ENCODE measurements at places on chromosomes 1 and 21.
A peak's percentile ranks its signal among the peaks of the same experiment; 100 is the strongest.

GRCh38 chr1:167964646-167965045, 27.8 kb upstream of the MPC2 start:
- no peak for DNase-seq

- peak; percentile 63 for DNase-seq
Observed at GRCh38 chr1:108692724-108693655, 880 bp downstream of the PRPF38B start.

GRCh38 chr1:150268705-150269403, at the start of gene APH1A:
Gene APH1A, minus strand, starts transcription at chr1:150269016. Its CDS starts 206 bp downstream, at chr1:150268810.
- DNase-seq = peak; percentile 88

DNA sequence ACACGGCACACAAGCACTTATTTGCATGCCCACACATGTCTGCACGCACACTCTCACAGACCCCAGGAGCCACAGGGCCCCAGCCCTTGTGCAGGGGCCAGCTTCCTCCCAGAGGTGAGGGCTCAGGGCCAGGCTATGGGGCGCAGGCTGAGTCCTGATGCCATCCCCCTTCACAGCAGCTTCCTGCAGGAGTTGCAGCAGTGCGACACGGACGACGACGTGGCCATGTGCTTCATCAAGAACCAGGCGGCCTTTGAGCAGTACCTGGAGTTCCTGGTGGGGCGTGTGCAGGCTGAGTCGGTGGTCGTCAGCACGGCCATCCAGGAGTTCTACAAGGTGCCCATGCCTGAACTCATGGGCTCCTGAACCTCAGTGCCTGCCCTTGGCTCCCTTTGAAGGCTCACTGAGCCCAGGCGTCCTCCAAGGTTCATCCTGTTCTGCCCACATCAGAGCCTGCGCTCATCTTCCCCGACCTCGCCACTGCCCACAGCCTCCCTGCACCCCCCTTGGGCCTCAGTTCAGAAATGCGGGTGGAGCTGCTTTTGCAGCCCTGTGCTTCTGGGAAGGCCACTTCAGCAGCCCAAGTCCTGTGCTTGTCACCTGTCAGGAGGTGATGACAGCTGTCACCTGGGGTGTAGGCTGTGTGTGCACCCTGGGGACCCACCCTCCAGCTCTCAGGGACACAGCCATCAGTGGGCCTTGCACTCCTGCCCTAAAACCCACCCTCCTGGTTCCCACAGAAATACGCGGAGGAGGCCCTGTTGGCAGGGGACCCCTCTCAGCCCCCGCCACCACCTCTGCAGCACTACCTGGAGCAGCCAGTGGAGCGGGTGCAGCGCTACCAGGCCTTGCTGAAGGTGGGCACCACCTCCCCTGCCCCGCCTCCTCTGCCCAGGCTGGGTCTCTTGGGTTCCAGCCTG, 66.6 kb downstream of the TRIM11 start:
- DNase-seq = no peak

DNA sequence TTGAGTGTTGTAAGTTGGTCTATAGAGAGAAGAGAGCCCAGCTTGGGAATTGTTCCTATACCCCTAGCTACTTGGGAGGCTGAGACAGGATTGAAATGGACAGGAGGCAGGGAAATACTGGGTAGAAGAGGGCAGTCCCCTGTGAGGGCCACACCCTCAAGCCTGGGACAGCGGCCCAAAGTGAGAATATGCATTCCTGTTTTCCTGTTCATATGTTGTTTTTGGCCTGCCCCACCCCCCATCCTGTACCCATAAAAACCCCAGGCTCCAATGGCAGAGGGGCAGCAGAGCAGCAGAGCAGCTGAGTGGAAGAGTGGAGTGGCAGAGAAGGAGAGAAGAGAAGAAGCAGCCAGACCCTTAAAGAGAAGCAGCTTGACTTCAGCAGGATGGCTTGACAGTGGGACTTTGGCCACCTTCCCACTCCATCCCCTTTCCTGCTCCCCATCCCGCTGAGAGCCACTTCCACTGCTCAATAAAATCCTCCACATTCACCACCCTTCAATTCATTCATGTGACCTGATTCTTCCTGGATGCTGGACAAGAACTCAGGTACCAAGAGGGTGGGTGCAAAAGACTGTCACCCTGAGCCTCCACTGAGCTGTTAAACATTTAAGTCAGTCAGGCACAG, 70.6 kb upstream of the PUM1 start:
- no peak for DNase-seq

DNA sequence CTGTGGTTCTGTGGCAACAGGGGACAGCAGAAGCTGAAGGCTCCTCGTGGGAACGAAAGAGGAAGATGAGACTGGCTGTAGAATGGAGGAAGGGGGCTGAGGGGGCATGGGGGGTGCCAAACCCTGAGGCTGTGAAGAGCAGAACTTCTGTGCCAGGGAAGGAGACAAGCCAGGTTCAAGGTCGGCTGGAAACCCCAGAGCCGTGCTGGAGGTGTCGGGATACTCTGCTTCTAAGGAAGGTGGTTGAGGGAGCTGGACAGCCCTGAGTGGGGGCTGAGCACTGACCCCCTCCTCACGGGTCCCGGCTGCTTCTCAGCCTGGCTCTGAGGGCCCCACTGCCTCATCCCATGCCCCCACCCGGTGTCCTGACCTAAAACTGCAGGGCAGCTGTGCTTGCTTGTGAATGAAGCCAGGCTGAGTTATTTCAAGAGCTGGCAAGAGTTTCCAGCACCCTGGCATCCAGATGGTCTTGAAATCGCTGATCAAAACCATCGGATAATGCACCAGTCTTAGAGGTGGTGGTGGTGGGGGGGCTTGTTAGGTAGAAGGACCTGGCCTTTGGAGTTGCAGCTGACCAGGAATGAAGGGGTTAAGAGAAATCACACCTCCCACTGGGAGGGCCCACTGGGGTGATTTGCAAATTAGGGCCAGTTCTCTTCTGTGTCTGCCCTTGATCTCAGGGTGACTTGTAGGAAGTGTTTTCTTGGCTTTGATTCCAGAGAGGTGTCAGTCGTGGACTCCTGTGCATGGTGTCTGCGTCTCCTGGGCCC, 218.9 kb upstream of the C1orf174 start:
- DNase-seq = no peak

DNA sequence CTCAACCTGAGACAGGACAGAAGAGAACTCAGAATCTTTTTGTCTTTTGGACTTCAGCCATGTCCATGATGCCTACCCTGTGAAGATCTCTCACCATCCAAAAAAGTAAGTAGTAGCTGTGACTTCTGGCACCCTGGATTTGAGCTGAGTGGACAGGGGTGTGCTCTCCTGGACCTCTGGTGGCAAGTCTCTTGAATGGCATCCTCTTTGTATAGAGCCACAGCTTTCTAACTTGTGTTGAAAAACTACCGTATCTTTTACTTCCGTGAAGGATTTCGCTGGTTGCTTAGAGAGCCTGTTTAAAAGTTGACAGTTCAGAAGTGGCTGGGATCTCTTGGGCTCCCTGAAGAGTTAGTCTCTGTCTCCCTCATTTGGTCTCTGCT, 1.8 kb downstream of the MFN2 start:
- no peak for DNase-seq

- DNase-seq = no peak
Observed at GRCh38 chr1:197103300-197103699, 36.2 kb upstream of the F13B start.

DNA sequence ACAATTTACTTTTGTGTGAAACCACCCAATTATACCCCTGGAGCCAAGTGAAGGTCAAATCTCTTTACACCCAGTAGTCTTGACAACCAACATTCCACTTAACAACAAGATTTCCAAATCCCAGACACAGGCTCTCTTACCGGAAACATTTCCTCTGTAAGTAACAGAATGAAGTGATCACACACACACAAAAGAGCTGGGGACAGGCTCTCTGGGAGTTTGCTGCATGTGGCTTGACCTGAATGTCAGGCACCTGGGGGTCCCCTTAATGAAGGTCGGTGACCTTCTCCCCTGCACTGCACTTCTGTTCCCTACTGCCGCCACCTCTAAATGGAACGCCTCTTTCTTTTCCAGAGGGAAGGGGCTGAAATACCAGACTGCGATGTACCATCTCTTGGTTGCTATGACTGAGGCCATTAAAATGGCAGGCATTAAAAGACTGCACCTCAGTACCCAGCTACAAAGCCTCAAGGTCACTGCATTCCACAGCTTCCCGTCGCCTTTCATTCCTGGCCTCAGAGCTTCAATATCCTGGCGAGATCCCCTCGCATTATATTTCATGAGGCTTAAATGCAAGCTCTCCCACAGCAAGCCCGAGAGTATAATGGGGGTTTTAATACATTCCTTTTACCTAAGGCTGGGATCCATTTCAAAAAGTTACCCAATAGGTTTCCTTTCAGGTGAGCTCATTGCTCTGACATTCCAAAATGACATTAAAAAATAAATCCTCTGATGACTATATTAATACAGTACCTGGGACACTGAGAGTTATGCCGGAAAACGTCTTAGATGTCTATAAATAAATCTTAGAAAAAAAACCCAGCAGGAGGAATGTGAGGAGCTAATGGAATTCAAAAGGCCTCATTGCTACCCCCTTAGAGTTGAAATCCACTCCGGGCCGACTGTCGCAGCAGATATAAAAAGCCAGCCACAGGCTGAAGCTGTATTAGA, 90.9 kb upstream of the DIRAS3 start:
- no peak for DNase-seq

- DNase-seq = no peak
Observed at GRCh38 chr1:153649863-153650235, 8.7 kb upstream of the SNAPIN start.

GRCh38 chr1:37294529-37294928, 179.9 kb upstream of the ZC3H12A start:
- DNase-seq = no peak

DNA sequence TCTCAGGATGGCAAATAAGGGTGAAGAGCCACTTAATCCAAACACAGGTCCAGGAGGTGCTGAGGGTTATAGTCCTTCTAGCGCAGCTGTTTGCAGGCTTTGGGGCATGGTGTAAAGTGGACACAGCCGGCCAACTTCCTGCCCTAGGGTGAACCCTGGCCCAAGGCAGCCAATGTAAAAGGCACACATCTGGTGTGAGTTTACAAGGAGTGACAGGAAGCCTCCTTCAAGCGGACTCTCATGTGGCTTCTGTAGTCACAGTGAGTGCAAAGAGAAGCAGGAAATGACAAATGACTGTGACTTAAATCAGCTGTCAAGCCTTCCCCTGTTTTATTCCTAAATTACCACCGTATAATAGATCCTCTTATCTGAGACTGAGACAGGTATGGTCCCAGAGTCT, 213.0 kb downstream of the CRB1 start:
- DNase-seq = no peak

DNA sequence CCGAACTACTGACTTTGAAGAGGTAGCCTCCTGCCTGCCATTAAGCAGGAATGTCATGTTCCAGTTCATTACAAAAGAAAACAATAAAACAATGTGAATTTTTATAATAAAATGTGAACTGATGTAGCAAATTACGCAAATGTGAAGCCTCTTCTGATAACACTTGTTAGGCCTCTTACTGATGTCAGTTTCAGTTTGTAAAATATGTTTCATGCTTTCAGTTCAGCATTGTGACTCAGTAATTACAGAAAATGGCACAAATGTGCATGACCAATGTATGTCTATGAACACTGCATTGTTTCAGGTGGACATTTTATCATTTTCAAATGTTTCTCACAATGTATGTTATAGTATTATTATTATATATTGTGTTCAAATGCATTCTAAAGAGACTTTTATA, 159.8 kb upstream of the SGIP1 start:
- no peak for DNase-seq
